ENCODE measurements at places on chromosomes 7 and 10.

DNA sequence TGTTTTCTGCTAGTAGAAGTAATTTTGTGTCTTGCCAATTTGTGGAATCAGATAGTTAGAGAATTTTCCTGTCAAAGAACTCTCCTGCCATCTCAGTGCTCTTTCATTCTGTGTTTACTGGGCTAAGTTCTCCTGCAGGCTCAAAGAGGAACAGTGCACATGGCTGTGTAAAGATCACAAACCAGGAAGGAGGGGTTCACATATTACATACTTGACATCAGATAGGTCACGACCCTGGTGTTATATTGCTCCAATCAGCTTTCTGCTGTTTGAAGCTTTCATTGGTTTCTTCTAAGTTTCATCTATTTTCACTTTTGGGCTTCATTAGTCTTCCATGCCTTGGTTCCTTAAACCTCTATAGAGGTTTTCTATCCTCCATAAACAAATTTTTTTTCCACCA, 13.5 kb upstream of the ELMO1 start:
- no peak for DNase-seq

- DNase-seq: no peak
Measured at GRCh38 chr7:25359471-25360059, 131.3 kb upstream of the NPVF start.

GRCh38 chr10:91190388-91190870, 30.0 kb upstream of the PCGF5 start:
- DNase-seq: no peak

DNA sequence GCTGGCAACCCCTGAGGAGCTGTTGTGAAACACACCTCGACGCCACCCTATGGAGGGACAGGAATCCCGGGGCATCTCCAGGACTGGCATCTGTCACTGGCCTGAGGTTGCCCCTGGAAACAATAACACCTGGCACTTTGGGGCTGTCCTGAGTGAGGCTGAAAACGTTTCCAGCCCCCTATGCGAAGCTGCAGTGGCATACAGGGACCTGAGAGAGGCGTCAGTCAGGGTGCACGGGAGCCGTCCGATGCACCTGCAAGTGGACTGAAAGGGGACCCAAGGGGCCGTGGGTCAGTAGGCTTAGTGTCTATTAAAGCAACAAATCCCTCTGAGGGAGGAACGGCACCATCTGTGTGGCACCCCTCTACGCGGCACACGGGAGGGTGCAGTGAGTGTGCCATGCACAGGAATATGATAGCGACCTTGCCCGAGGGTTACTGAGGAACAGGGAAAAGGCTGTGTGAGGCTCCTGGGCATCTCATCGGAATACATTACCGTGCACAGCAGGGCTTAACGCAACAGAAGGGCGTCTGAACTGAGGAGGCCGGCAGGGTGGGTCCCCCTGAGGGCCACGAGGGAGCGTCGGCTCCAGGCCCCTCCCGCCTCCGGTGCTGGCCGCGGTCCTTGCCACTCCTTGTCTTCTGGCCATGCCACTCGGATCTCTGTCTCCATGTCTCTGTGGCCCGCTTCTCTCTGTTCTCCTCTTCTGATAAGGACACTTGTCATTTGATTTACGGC, 50.4 kb downstream of the FOXL3 start:
- DNase-seq: no peak

GRCh38 chr7:40527723-40528122, 392.9 kb downstream of the SUGCT start:
- DNase-seq: no peak

GRCh38 chr7:155579565-155579964, 33.2 kb upstream of the CNPY1 start:
- DNase-seq: no peak

Data from CD4-positive, alpha-beta T cell treated with Interferon alpha-2 for 1 hour (primary cell).